ENCODE measurements at places on chromosomes 2 and 18. TPM values are rescaled to one million over a fixed set of nuclear protein-coding genes. Genes with fewer than 3 reads are reported as not detected.

OTX1 gene
- 3.3 TPM for total RNA-seq

CNGA3 gene
- not detected for total RNA-seq

TMEM37 gene
- 11.0 TPM for total RNA-seq

REG3A gene
- not detected for total RNA-seq

AFTPH gene
- total RNA-seq = 15.0 TPM

CYBRD1 gene
- 12.6 TPM for total RNA-seq

- no peak for DNase-seq
- no peaks in the 10 kb centered on the region for H3K27me3 ChIP-seq
These were observed 21.7 kb downstream of the BIN1 start for GRCh38 chr2:127085317-127085681.

DNA sequence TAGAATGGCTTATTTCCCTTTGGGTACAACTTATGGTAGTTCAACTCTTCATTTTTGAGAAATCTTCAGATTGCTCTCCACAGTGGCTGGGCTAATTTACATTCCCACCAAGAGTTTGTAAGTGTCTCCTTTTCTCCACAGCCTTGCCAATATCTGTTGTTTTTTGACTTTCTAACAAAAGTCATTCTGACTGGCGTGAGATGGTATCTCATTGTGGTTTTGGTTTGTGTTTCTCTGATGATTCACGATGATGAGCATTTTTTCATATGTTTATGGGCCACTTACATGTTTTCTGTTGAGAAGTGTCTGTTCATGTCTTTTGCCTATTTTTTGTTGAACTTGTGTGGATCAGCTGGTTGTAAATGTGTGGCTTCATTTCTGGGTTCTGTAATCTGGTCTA lies 871.0 kb downstream of the EPHA4 start:
- no peak overlapping the region for H3K4me3 ChIP-seq
- no peak overlapping the region for H3K27ac ChIP-seq
- H3K27me3 ChIP-seq = no peaks in the 10 kb centered on the region
- H3K36me3 ChIP-seq = no peaks in the 10 kb centered on the region
- DNase-seq = no peak
- no peaks in the 10 kb centered on the region for H3K4me1 ChIP-seq

DNA sequence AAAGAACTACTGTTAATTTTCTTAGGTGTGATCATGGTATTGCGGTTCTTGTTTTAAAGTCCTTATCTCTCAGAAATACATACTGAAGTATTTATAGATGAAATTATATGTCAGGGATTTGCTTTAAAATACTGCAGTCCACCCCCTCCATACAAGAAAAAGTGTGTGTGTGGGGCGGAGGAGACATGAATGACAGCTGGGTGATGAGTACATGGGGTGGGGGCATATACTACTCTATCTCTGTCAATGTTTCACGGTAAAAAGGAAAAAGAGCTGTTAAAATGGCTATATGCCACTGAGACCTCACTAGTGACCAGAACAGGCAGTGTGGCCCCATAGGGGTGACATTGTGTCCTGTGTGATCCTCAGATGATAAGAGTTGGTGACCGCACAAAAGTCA lies 54.1 kb downstream of the SPRED2 start:
- no peaks in the 10 kb centered on the region for H3K36me3 ChIP-seq
- H3K27me3 ChIP-seq = no peaks in the 10 kb centered on the region
- DNase-seq = no peak
- H3K4me1 ChIP-seq = peaks cover 4% of the 10 kb centered on the region
- H3K4me3 ChIP-seq = no peak overlapping the region

GRCh38 chr2:17476064-17476463 lies 42.2 kb downstream of the RAD51AP2 start:
- no peaks in the 10 kb centered on the region for H3K4me1 ChIP-seq
- DNase-seq = no peak
- H3K27me3 ChIP-seq = no peaks in the 10 kb centered on the region
- no peak overlapping the region for H3K27ac ChIP-seq
- H3K36me3 ChIP-seq = no peaks in the 10 kb centered on the region

DNA sequence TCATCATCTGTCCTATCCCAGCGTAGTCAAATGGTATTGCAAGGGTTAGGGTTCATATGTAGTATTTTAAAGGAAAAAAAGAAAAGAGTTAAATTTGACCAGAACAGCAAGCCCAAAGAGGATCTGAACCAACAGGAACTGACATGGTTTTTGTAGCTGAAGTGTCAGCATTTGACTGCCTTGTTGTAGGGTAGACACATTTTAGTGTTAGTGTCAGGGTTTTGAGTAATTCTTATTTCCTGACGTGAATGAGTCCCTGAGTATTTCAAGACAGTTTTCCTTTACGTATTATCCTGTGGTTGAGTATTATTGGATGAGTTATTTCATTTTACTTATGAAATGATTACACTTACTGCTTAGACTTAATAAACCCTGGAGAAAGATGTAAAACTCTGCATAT lies 173.3 kb upstream of the ZEB2 start:
- no peak overlapping the region for H3K4me3 ChIP-seq
- no peak for DNase-seq
- H3K4me1 ChIP-seq = no peaks in the 10 kb centered on the region
- H3K27ac ChIP-seq = no peak overlapping the region
- H3K36me3 ChIP-seq = no peaks in the 10 kb centered on the region
- H3K27me3 ChIP-seq = no peaks in the 10 kb centered on the region

DNA sequence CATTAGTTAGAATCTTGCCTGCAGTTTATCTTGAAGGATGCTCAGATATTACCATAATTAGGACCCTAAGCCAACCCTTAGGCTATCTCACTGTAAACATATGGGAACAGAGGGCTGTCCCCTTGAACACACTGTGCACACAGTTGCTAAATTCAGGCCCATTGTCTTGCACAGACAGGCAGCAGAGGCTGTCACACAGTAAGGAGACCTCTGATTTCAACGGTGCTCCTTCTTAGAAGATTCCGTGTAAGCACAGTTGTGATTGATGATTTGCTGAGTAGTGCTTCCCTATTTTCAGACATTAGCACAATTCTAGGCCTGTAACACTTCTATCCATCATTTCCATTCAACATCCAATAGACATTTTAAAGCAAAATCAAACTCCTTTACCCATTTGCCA lies 108.0 kb downstream of the RNF152 start:
- H3K36me3 ChIP-seq = no peaks in the 10 kb centered on the region
- no peaks in the 10 kb centered on the region for H3K4me1 ChIP-seq
- no peak for DNase-seq
- no peak overlapping the region for H3K4me3 ChIP-seq
- no peak overlapping the region for H3K27ac ChIP-seq

GRCh38 chr18:74396171-74397169 lies 60.6 kb downstream of the DIPK1C start:
- no peak overlapping the region for H3K4me3 ChIP-seq
- no peak overlapping the region for H3K27ac ChIP-seq
- H3K4me1 ChIP-seq = no peaks in the 10 kb centered on the region
- DNase-seq = no peak
- no peaks in the 10 kb centered on the region for H3K27me3 ChIP-seq

GRCh38 chr2:8487461-8487932 lies 194.4 kb upstream of the ID2 start:
- no peaks in the 10 kb centered on the region for H3K27me3 ChIP-seq
- no peak overlapping the region for H3K4me3 ChIP-seq
- no peaks in the 10 kb centered on the region for H3K36me3 ChIP-seq
- H3K4me1 ChIP-seq = peaks cover 8% of the 10 kb centered on the region

Measured in H1 (cell line).